ENCODE measurements at places on chromosomes 6 and 20. TPM values are rescaled to one million over a fixed set of nuclear protein-coding genes. Genes with fewer than 3 reads are reported as not detected.

Gene PSORS1C2
- not detected for total RNA-seq

Gene CST1
- 31.1 TPM for total RNA-seq

Gene POU3F2
- not detected for total RNA-seq

Gene NKX2-2
- total RNA-seq: not detected

Gene DUSP22
- 18.6 TPM for total RNA-seq

Gene DEFB119
- total RNA-seq: not detected
